ENCODE measurements at places on chromosomes 7 and 10.

- no peak for DNase-seq
Observed at GRCh38 chr10:34959786-34960185, 130.4 kb downstream of the CUL2 start.

DNA sequence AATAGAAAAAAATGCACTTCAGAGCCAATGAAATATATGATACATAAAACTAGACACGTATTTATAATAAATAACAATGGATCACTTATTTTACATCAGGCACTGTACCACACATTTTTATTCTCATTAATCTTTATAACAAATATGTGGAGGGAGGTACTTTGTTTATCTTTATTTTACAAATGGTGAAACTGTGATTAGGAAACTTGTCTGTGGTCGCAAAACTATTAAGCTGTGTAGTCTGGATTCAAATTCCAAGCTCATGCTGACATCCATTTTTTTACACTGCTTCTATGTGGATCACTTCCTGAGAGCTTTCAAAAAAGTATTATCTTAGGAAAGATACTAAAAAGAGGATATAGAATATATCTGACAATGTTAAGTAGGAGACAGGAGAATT is 978.6 kb downstream of the SORCS1 start:
- no peak for DNase-seq

DNA sequence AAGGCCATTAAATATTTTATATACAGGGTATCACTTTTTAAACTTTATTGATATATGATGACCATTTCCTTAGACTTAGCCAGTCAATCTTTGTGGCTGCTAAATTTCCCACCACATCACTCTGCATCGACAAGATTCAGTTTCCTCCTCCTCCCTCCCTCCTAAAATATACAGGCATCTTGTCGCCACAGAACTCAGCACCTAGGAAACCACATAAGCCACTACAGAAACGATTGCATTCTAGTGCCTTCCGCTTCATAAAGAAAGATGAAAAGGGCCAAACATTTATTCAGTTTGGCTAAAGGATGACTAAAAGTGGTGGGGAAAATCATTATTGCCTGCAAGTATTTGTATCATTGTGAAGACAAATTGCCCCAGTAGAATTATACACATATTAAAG is 30.7 kb downstream of the ERCC6 start:
- no peak for DNase-seq

DNA sequence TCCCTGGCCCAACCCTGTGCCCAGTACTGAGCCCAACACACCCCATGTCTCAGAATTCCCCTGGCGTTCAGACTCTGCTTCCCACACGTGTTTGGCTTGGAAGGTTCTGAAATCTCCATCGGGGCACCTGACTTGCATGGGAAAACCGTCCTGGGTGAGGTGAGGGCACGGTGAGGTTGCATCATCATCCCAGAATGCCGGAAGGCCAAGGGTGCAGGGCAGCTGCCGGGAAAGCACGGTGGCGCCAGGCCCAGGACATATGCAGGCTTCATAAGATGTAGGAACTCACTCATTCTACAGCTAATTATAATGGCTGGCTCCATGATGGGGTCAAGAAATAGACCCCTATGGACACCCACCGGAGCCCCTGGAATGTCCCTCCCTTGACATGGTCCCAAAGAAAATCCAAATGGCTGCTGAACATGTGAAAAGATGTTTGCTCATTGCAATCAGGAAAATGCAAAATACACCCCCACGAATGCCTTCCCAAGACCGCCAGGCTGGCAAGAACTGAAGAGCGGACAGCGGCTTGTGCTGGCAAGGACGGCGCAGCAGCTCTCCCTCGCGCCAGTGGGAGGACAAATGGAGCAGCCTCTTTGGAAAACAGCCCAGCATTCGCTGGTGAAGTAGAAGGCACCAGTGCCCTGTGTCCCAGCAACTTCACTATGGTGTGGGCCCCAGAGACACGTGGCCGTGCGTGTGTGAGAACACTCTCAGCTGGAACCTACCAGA is 2.3 kb downstream of the KNDC1 start:
- DNase-seq: no peak

DNA sequence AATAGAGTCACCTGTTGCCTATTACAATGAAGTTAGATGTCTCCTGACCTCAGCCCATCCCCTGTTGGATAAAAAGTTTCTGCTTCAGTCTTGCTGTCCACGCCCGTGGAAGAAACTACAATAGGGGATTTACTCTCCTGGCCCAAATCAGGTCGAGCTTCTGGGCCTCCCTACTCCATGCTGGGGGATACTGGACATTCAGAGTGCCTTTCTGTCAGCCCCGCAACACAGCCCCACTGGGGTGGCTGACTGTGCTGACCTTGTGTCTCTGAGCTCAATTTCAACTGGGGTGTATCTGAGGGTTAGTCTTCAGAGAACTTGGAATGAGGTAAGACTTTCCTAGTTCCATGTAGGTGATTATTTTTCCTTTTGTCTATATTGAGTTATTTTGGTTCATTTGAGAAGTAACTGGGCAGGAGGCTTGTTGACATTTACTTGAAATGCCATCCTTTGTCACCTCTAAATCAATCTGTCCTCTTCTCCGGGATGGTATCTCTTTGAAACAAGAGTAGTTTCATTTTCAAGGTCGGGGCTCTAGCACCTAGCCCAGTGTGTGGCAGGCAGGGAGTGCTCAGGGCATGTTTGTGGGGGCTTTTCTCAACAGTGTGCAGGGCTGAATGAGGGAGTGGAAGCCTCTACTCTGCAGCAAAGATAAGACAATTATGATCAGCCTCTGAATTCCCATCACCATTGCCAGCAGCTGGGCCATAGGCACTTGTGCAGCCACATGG is 17.7 kb upstream of the CXCL12 start:
- no peak for DNase-seq

DNA sequence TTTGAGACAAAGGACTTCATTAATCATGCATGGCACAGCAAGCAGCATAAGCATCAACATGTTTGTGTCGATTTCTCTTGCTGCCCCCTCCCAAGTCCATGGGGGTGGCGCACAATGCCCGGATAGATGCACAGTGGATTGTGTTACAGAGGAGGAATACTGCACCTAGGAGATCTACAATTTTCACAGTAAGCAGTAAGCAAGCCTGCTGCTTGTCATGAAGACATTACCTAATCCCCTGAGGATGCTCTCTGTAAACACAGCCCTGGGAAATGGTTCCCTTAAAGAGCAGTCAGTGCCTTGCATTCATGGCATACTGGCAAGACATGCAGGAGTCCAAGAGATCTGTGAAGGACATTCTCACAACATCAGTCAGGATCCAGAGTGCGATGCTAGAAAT is 137.7 kb downstream of the ETV1 start:
- peak; percentile 24 for DNase-seq
